ENCODE measurements at places on chromosomes 12 and 14.

- no peak for DNase-seq
Measured at GRCh38 chr14:42090122-42090521, 483.4 kb downstream of the LRFN5 start.

- DNase-seq: no peak
Measured at GRCh38 chr14:21990116-21990515, 316.5 kb upstream of the OR4E1 start.

GRCh38 chr12:22835431-22835830, 210.5 kb downstream of the ETNK1 start:
- no peak for DNase-seq

- no peak for DNase-seq
Measured at GRCh38 chr12:132444957-132445883, 44.7 kb upstream of the FBRSL1 start.

GRCh38 chr12:50508414-50508813, 3.6 kb downstream of the DIP2B start:
- no peak for DNase-seq

GRCh38 chr12:92133795-92134637, 11.6 kb downstream of the BTG1 start:
- DNase-seq: no peak

Data from astrocyte (in vitro differentiated cells and primary cell).